ENCODE measurements at places on chromosomes 5 and 9. TPM values are rescaled to one million over a fixed set of nuclear protein-coding genes. Genes with fewer than 3 reads are reported as not detected.

The TRAF1 gene
- 4.5 TPM for total RNA-seq

The PCDHB14 gene
- total RNA-seq, result 7.4 TPM

The POU5F2 gene
- 1.0 TPM for total RNA-seq

The ZNF354C gene
- total RNA-seq, result 29.8 TPM

The B4GALT1 gene
- 7.3 TPM for total RNA-seq

The EMB gene
- total RNA-seq, result 40.6 TPM

The SPACA9 gene
- total RNA-seq, result 2.4 TPM

The SPINK5 gene
- total RNA-seq, result 13.7 TPM

The WNT8A gene
- total RNA-seq, result 0.25 TPM

The HAPLN1 gene
- 2.3 TPM for total RNA-seq

- DNase-seq, result no peak
Observed at GRCh38 chr9:120944434-120944843, 17.8 kb upstream of the TRAF1 start.

- no peak for DNase-seq
Observed at GRCh38 chr9:130565792-130566191, 13.6 kb upstream of the FUBP3 start.

DNA sequence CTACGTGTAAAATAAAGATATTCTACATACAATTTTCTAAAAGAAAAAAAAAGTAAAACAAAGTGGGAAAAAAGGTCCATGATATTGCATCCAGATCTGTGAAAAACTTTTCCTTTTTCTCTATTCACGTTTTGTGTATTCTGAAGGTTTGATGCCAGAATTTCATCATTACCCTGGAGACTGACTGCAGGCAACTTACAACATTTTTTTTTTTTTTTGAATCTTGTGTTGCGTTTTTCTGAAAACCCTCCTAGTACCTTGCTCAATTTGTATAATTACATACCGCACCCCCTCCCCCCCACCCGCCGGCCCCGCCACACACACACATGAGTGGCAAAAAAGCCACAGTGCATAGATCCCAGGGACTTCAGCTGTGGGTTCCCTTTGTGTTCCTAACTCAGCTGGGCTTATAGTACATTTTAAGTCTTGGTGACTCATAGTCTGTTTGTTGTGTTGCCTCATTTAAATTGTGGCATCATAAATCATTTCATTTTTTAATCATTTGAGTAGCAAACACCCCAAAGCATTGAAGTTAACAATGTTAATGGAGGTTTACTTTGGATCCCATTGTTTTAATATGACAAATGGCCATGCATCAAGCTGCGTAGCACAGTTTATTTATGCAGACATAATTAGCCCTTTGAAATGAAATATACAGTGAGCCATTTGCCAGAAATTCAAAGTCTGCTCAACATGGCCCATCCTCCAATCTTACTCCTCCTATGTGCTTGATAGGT is 36.0 kb downstream of the PRDM6 start:
- DNase-seq, result no peak

DNA sequence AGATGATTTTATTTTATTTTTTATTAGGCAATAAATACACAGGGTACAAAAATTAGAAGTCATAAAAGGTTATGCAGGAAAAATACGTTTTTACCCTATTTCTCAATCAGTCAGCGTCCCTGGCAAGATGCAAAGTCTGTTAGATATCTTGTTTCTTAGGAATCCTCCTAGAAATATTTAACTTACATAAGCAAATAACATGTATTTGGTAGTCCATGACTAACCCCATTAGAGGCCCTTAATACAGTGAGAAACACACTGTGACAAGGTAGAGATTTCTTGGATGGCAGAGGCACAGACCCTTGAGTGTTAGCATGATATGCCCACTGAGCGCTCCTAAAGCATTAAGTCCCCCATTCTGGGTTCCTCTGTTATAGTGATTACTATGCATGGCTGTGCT is 121.2 kb upstream of the ADAMTSL1 start:
- DNase-seq, result no peak

GRCh38 chr5:112014783-112015395 is 257.9 kb upstream of the NREP start:
- no peak for DNase-seq

GRCh38 chr9:104300124-104300523 is 203.9 kb upstream of the OR13F1 start:
- DNase-seq, result no peak

DNA sequence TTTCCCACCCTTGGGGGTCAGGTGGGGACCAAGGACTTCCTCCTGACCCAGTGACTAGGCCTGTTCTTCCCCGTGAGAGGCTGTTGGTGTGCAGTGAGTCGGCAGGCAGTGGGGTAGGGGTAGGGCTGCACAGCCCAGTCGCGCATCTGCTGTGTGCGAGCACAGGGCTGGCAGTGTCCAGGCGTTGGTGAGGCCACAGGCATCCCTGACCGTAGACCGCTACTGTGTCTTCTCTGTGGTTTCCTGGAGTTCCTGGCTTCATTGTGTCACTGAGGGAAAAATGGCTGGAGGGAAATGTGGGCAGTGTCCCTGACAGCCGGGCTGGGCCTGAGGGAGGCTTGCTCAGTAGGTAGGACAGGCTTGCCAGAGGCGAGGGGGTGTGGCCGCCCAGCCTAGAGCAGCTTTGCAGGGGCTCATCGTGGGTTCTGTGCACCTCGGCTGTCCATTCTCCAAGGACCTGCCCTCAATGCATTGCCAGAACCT is 95.4 kb downstream of the CACNA1B start:
- no peak for DNase-seq

GRCh38 chr5:19488786-19489185 is 499.2 kb downstream of the CDH18 start:
- DNase-seq, result no peak

DNA sequence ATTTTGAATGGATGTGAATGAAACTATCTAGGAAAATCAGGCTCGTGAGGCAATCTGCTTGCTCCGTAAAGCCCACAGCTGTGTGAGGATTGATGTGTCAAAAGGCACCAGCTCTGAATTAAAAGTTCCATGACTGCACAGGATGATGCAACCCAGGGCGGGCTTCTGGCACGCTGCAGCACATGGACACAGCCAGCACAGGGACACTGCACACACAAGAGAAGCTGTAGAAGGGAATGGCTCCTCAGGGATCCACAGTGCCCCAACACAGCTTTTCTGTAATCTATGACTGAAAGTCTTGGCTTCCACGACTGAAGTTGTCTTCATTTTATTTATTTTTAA is 151.0 kb downstream of the GCNT1 start:
- DNase-seq, result no peak

DNA sequence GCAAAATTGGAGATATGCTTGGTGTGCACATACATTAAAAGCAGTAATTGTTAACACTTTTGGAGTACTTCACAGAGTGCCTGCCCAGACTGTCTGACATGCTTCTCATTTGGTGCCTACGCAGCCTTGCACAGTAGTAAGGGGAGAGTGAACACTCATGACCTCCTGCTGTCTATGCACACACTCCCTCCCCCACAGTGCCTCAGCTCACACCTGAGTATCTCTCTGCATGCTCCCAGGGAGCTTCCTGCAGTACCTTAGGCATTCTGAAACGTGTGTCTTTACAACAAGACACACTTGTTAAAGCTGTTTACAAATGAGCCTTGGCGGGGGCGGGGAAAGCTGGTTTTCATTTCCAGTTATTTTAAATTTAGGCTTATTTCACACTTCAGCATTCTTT is 18.0 kb downstream of the MAP3K1 start:
- DNase-seq, result no peak

- no peak for DNase-seq
Observed at GRCh38 chr5:14086261-14086660, 56.9 kb upstream of the TRIO start.

GRCh38 chr9:81393985-81394811 is 295.1 kb downstream of the TLE1 start:
- no peak for DNase-seq

- no peak for DNase-seq
Observed at GRCh38 chr5:88480801-88481499, 212.3 kb upstream of the TMEM161B start.

- no peak for DNase-seq
Observed at GRCh38 chr5:17118631-17119030, 98.8 kb upstream of the BASP1 start.

GRCh38 chr5:34484216-34484920 is 171.8 kb upstream of the RAI14 start:
- no peak for DNase-seq

- DNase-seq, result peak; percentile 15
Observed at GRCh38 chr5:67353500-67354450, 157.2 kb upstream of the CD180 start.

- peak; percentile 57 for DNase-seq
Observed at GRCh38 chr9:125732562-125732961, 14.6 kb upstream of the PBX3 start.

GRCh38 chr9:93020151-93020550 is 38.4 kb upstream of the SUSD3 start:
- DNase-seq, result no peak

DNA sequence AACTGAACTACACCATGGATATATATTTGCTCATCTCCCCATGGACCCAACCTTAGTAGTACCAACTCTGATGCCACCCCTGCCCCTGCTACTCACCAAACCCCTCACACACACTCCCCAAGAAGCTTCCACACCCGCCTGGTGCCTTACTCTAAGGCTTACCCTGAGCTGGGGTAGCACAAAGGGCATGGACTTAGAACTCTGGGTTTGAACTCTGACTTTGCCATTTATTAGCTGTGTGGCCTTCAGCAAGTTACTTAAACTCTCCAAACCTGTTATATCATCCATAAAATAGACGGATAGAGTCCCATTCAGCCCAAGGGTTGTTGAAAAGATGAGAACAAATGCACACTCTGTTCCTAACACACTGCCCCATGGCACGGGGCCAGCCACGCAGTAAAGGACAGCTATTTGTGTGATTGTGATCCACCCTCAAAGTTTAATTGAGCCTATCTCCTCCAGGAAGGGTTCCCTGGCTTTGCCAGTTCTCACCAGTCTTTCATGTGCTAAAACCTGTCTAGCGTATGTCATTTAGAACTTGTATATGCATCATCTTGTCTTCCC is 111.0 kb downstream of the KLHL3 start:
- DNase-seq, result no peak

DNA sequence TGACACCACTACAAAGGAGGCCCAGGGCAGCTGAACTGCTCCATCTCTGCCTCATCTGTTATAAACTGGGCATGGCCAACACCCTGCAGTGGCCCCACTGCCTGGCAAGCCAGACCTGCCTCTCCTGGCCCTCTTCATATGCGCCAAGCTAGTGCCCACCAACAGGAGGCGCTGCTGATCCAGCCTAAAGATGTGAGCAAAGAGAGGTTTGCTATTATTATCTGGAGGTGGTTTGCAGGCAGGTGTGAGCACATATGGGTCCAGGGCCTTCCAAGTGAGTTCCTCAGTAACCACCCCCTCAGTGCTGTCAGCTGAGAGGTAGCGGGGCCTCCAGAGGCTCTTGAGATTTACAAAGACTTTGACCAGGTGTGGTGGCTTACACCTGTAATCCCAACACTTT is 232.2 kb downstream of the SYK start:
- peak; percentile 48 for DNase-seq

DNA sequence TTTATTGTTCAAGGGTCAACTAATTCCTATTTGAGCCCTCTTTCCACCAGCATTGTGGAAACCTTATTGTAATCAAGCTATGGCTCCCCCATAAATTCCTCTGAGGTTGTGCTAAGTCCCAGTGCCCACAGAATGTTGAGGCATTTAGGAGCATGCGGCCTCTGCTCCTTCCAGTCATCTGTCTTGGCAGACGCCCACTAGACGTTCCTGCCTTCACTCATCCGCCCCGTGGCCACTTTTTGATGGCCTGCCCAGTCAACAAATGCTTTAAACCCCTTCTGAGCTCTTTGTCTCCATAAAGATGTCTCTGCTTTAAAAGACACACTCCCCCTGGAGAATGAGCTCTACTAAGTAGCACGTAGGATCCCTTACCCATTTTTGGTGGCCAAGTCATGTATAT is 104.7 kb downstream of the GAS1 start:
- DNase-seq, result no peak

GRCh38 chr9:6040077-6040476 is 24.7 kb upstream of the RANBP6 start:
- no peak for DNase-seq

DNA sequence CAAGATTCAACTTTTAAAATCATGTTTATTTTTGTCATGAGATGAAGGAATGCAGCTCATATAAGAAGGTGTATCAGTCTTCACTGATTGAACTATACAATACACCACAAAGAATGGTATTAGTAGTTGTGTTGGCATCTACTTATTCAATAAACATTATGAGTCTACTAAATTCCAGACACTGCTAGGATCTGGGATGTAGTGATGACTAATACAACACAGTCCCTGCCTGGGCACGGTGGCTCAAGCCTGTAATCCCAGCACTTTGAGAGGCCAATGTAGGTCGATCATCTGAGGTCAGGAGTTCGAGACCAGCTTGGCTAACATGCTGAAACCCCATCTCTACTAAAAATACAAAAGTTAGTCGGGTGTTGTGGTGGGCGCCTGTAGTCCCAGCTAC is 171.4 kb upstream of the NFIB start:
- DNase-seq, result no peak

GRCh38 chr9:82404196-82404870 is 415.8 kb downstream of the SPATA31D1 start:
- no peak for DNase-seq

DNA sequence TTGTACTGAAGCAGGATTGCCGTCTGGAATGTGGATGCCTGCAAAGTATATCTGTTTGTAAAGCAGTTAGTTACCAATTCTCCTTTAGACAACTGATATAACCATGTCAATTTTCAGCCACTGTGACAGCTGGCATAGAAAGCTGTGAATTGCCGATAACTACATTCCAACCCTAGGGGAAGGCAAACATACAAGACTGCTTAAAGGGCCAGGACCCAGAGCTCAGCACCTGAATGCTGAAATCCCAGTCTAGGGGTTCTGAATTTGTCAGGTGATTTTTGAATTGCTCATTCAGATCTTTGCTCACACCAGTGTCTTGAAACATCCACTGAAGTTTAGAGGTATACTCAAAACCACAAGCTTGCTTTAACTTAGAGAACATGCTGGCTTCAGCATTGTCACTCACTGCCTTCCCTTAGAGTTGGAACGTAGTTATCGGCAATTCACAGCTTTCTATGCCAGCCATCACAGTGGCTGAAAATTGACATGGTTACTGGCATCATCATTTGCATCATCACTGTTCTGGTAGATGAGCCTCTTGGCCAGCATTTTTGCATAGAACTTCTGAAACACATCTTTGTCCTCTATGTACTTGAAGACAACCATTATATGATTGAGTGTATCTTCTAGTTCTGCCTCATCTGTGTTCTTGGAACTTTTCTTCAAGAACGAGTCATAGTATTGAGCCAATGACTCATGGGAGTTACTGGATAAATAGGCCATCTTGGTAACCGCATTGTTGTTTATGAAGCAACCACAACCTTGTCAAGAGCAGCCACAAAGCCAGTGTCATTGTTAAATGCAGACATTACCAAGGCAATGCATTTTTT is 82.1 kb downstream of the CCDC192 start:
- DNase-seq, result no peak

- no peak for DNase-seq
Observed at GRCh38 chr5:56112526-56113121, 117.9 kb upstream of the IL6ST start.

GRCh38 chr5:101637599-101637998 is 658.5 kb downstream of the SLCO4C1 start:
- no peak for DNase-seq
